ENCODE measurements at places on chromosomes 5 and 9.

DNA sequence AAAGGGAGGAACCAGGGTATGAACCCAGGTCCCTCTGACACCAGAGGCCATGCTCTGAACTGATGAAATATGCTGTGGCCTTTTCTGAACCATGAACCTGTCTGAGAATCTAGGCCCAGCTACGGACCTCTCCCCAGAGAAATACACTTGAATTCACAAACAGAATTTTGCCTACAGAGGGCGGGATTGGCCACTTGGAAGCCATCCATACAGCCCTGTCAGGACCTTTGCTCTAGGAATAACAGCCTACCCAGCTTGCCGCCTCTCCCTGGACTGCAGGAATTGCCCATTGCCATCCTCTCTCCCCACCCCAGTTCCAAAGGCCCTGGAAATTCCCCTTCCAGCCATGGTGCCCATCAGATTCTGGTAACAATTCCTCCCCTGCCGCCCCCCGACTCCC lies 26.6 kb downstream of the MORN5 start:
- DNase-seq, result no peak

DNA sequence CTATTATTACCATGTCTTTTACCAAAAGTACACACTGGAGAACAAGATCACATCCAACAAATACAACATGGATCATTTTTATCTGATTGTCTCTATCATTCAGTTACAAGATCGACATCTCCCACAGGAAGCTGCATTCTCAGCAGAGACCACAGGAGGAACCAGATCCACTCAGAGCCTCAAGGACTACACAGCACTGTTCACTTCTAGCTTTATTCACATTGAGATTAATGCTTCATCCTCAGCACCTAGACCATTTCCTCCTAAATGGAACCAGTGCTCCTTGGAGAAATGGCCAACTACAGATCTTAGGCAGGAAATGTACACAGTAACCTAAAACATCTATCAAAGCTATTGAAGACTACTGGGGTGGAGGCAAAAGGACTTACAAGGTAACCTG lies 13.3 kb upstream of the C5orf15 start:
- no peak for DNase-seq

DNA sequence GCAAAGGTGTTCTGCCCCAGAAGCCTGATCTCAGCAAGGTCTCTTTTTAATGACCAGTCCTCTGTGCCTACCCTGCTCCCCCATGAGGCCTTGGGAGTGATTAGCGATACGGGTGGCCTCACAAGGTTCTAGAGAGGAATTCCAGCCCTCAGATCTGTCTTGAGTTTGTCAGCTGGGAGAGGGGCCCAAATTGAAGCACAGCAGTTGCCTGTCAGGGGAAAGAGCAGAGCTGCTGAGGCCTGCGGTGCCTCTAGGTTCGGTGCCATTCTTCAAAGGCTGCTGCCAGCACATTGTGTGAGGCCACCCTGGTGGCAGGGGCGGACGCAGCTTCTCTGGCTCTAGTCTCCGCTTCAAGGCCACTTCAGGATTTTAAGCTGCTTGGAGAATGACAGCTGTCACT lies 85.7 kb upstream of the GRIA1 start:
- no peak for DNase-seq

- DNase-seq, result no peak
Measured at GRCh38 chr5:140176031-140176387, 1.0 kb downstream of the CYSTM1 start.

- DNase-seq, result peak; percentile 26
Measured at GRCh38 chr9:131394464-131395156, 724 bp downstream of the PRRC2B start.

DNA sequence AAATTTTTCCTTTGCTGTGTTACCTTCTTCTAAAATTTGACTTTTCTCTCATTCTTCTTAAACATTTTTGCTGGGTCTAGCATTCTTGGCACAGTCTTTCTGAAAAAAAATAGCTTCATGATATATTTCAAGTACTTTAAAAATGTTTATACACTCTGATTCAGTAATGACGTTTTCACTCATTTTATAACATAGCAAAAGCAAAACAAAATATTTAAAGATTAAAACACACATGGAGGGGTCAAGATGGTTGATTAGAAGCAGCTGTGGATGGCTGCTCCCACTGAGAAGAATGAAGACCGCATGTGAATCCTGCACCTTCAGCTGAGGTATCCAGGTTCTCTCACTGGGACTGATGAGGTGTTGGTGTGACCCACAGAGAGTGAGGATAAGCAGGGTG lies 188.2 kb downstream of the SGCD start:
- DNase-seq, result no peak

DNA sequence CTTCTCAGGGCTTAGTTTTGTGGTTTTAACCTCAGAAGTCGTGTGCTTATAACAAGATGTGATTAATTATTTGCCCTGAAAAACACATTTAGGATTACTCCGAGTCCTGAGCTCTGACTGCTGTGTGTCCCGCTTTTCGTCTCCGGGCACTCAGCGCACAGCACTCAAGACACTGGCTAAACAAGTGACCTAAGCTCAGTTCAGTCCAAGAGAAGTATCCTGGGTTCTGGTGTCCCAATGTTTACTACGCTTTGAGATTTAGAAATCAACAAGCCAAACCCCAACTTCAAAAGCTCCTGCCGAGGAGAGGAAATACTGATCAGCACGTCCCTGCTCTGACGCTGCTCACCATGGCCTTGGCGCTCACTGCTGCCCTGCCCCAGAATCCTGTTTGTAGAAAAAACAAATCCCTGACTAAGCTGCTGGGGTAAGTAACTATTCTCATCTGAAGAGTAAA lies 53.2 kb downstream of the IPPK start:
- no peak for DNase-seq

DNA sequence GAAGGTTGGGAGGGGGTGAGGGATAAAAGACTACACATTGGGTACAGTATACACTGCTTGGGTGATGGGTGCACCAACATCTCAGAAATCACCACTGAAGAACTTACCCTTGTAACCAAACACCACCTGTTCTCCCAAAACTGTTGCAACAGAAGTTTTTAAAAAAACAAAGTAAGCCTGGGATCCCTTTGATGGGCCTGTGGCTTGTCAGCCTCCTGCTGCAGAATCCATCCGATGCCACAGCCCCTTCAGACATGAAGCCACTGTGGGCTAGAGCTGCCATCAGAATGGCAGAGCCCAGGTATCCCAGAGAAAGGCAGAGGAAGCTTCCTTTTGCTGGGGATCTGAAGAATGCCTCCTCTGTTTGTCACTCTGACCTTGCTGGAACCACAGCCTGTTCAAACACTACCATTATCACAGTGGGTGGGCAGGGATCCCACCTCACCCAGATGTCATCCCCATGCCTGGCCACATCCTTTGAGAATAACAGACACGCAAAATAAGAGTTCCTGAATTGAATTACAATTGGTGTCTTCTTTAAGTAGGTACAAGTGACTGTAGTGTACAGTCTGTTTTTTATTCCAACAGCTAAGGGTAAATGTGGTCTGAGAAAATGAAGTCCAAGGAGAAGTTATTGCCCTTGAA lies 78.1 kb upstream of the DIRAS2 start:
- DNase-seq, result no peak

DNA sequence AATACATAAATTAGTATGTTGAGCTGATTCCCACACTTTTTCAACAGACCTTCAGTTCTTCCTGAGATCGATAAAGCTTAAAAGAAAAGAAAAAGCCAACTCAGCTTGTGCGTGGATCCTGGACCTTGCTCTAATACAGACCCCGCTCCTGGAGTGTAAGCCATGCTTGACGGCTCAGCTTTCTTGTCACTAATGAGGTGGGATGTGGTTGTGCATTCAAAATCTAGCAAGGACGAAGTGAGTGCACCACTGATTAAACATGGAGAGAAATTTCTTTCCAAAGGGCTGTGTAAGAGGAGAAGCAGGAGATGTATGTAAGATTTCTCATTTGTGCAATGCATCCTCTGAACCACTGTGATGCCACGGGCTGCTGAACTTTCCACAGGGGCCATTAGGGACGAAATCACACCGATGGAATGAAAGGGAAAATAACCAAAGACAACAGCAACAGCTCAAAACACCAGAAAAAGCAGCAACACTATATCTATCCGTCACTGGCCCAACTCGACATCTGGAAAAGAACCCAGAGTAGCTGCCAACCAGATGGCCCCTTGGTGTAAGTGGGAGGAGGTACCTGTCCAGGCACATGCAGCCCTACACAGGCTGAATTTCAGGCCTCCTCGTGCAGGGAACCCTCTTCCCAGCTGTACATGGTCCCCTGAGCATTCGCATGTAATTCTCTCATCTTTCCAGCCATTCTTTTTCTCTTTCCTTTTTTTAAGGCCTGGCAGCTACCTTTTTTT lies 178.9 kb downstream of the SREK1 start:
- no peak for DNase-seq

DNA sequence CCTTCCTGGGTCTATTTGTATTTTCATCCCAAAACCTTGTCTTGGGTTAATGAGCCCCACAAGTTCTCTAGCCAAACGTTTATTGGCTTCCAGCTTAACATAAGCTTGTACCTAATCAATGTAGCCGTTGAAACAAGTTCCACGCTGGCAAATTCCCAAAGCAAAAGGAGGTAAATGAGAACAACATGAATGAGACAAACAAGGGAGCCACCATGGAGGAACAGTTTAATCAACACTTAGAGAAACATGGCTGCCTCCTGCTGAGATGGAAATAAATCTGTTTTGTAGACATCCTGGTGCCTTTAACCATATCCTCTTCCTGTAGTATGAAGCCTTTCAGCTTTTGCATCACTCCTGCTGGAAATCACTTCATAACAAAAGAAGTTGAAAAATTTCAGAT lies 166.6 kb upstream of the NFIB start:
- no peak for DNase-seq

DNA sequence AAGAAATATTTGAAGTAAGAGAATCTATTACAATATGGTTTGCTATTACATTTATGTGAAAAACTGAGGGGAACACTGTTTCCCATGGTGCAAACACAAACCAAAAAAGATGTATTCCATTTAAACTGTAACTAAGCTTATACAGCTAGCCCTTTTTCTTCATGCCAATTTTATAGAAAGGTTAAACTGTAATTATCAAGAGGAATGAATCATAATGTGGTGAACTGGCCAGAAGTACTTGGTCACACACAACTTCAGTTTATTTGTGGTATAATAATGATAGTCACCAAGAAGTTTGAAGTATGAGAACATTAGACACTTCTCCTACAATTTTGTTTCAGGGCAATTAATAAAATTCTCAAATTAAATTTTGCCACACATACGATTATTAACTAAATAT lies 177.9 kb downstream of the XRCC4 start:
- DNase-seq, result no peak

DNA sequence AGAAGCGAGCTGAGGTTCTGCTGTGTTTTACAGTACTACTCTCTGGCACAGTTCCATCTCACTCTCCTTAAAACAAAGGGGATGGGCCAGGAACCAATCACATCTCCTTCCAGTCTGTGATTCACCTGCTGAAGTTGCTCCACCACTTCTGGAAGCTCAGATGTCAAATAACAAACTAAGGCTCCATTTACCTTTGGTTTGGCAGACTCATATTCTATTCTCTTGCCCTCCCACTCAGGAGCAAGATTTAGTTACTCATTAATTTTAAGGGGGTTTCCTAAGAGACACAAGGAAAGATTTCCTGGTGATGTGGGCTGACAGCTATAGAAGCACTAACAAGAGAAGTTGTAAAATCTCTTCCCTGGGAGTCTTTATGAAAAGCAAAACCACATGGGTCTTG lies 37.8 kb upstream of the KIF2A start:
- DNase-seq, result no peak

GRCh38 chr5:171122372-171122771 lies 186.7 kb upstream of the TLX3 start:
- no peak for DNase-seq

DNA sequence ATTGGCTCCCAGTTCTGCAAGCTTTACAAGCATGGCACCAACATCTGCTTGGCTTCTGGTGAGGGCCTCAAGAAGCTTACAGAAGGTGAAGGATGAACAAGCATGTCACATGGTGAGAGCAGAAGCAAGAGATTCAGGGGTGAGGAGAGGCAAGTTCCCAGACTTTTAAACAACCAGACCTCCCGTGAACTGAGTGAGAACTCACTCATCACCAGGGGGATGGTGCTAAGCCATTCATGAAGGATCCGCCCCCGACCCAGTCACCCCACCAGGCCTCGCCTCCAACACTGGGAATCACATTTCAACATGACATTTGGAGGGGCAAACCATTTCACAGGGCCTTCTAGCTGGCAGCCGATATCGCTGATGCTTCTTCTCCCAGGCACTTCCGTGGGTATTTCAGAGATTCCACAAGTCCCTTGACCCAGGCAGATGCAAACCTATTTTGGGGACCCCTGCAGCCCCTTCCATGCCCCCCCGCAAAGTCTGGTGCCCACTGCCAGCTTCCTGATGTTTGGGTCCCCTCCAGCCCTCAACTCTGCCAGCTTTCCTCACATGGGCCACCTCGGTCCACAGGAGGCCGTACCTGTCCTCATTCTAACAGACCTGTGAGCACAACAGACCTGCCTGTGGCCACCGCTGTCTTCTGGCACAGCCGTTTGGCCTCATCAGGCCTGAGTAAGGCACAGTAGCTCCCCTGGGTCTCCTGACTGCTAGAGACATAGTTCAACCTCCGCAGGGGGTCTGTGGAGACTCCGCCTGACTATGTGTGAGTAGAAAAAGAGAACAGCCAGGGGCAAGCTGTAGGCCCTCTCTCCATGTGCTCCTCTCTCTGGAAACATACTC lies 60.7 kb upstream of the ANGPTL2 start:
- DNase-seq, result no peak

DNA sequence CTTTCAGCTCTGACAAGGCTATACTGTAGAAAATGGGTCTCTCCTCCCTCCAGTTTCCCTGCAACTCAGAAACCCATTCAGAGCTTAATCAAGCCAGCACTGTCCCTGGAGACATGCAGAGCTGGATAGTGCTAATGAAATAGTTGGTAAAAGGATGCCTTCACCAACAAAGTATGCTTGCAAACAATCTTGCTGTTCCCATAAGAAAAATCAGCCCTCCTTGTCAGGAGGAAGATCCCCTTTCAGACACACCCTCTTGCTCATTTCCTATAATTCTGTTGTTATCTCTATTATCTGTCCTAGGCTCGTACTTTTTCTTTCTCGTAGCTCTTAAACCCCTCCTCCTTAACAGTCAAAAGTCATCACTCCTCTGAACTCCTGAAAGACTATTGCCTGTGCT lies 9.9 kb upstream of the OSMR start:
- no peak for DNase-seq

- no peak for DNase-seq
Measured at GRCh38 chr9:94813379-94813778, 86.9 kb downstream of the AOPEP start.

DNA sequence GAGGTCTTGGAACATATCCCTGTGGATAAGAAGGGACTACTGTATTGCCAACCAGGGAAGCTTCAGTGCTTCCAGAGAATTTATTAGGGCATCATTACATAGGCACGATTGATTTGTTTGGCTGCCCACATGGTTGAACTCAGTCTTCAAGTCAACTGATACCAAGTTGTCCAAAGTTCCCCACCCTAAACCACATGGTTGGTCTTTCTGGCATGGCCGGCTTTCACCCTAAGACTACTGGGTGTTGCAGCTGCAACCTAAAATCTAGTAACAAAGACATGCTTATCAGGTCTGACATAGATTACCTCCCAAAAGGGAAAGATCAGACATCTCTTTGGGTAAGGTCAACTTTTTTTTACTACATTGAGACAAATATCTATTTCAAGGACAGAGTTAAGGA lies 37.0 kb downstream of the FAF2 start:
- DNase-seq, result no peak

GRCh38 chr5:132023258-132024116 lies 12.0 kb upstream of the ACSL6 start:
- DNase-seq, result no peak
